ENCODE measurements at places on chromosomes 16 and 17.

- peak; percentile 67 for DNase-seq
Observed at GRCh38 chr16:10961231-10961630, 16.9 kb downstream of the CLEC16A start.

GRCh38 chr17:38345743-38346142 is 2.0 kb upstream of the GPR179 start:
- no peak for DNase-seq

DNA sequence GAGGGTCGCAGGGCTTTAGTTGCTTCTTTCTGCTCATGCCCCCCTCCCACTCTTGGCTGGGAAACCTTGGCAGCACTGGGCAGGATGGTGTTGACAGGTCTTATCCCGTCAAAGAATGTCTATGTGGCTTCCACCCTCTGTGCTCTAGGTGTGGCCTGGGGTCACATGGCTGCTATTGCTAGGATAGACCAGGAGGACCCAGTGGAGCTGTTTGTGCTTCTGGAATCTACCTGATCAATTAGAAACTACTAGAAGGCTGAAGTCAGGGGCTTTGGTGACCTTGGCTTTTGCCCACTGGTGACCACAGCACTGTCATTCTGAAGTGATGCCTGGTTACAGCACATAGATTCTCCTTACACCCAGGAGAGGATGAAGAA is 105.8 kb downstream of the CMIP start:
- DNase-seq, result no peak

DNA sequence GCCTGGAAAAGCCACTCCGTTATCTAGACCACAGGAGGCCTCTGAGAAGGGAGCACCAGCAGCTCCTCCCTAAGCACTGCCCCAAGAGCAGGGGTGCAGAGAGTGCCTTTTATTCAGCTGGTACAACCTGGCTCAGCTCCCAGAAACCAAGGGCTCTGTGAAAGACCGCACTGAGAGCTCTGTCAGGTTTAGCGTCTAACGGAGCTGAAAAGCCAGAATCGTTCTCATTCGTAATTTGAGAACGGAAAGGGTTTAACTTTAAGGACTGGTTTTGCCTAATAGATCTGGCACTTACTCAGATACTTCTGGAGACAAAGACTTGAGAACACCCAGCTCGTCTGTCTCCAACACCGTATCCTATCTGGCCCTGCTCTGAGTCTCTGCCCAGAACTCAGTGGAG is 13.5 kb downstream of the MPG start:
- DNase-seq, result no peak

GRCh38 chr16:84277244-84277823 is 17.3 kb upstream of the WFDC1 start:
- DNase-seq, result peak; percentile 61

DNA sequence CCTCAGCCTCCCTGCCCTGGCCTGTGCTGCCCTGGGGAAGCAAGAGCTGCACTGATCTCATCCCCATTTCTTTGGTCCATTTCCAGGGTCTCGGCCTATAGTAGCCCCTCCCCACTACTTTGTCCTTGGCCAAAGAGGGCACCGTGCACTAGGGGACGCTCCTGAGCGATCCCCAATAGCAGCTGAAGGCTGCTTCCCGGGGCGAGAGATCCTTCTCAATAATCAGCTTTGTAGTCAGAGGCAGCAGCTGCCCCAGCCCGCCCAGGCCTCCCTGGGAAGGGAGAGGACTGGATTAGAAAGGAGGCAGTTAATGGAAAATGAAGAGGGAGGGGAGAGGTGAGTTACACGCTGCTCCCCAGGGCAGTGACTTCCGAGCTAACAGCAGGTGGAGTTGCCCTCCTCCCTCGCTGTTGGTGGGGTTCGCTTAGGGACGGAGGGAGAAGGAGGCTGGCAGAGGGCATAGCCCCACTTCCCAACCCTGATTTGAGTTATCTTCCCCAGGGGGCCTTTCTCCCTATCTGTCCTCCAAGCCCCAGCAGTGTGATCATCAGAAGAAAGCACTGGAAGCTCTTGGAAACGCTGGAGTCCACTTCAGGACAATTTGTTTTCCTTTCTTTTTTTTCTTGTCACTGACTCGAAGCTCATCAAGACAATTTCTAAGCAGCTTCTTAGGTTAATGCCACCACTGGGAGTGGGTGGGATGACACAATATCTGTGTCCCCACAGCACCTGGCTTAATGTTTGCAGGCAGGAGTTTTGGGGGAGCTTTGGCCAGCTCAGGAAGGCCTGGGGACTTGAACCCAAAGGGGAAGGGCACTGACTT is 2.6 kb downstream of the MXRA7 start:
- no peak for DNase-seq

DNA sequence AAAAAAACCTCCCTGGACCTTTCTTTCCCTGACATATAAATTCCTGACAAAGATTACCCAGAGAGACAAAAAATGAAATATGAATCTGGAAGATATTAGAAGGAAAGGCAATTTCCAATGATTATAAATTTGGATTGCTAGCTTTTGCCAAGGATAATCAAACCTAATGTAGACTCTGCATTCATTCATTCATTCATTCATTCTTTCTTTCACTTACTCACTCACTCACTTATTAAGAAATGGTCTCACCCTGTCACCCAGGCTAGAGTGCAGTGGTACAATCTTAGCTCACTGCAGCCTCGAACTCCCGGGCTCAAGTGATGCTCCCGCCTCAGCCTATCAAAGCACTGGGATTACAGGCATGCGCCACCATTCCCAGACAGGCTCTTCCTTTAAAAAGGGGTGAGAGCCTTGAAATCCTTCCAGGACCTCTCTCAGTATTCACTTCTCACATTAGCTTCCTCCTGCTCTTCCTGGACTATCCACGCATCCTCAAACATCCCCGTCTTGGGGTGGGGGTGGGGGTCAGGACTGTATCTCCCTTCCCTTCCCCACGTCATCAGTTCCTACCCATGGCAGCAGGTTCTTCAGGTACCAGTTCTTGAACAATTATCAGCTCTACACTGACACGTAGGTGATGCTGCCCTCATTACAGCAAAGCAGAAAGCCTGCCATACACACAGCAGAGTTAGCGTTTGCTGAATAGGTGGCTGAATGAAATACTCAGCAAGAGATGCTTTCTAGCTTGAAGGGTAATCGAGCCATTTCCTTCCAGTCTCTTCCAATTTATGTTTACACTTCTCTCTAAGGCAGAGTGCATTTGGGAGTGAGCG is 19.8 kb downstream of the PRPSAP1 start:
- DNase-seq, result no peak

DNA sequence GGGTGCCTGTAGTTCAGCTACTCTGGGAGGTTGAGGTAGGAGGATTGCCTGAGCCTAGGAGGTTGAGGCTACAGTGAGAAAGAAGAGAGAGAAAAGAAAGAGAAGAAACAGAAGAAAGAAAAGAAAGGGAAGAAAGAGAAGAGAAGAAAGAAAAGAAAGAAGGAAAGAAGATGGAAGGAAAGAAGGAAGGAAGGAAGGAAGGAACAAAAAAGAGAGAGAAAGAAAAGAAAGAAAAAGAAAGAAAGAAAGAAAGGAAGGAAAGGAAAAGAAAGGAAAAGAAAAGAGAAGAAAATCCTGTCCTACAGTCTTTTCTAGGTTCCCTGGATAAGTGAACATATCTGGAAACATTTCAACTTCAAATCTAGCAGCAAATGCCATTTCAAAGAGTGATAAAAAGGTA is 29.6 kb upstream of the PHLPP2 start:
- no peak for DNase-seq

GRCh38 chr17:82021107-82021899 is 1.4 kb downstream of the CENPX start:
- DNase-seq, result peak; percentile 71

DNA sequence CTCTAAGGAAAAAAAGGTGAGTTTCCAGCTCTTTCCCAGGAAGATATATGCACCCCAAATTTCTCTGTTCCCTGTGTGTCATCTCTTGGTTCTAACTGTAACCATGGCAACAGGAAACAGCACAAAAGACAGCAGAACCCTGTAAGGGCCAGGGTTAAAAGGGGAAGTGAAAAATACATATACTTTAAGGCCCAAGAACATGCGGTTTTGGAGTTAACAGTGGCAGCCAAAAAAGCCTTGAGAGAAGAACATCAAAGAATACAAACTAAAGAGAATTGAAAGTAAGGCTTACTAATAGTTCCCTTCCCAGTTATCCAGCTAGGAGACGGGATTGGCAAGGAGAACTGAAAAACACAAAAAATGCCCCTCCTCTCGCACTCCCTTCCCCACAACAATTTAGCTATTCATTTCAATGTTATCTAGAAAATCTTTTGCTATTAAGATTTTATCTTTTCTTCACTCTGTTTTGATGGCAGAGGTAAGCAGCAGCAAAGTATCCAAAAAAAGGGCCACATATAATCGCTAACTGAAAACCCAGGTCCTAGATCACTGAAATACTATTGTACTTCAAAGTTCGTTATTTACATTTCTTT is 1.5 kb downstream of the SPOP start:
- no peak for DNase-seq

GRCh38 chr17:11240841-11241610 is at the start of gene SHISA6:
Gene SHISA6 (plus strand): TSS chr17:11241213.
- no peak for DNase-seq

GRCh38 chr17:82795615-82796014 is 43.8 kb downstream of the TBCD start:
- DNase-seq, result no peak

DNA sequence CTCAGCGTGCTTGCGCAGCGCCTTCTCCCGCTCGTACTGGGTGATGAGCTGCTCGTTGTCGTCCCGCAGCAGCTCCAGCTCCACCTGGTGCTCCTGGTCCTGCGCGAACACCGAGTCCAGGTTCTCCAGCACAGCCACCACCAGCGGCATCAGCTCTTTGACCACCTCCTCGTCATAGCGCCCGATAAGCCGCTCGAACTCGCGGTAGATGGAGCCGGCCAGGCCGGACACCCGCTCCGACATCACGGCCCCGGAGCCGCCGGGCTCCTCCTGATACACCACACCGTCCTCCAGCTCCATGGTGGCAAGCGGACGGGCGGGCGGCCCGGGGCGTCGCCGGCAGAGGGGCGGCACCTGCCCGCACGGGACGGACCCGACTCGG is 320 bp downstream of the SPAG9 start:
- no peak for DNase-seq

DNA sequence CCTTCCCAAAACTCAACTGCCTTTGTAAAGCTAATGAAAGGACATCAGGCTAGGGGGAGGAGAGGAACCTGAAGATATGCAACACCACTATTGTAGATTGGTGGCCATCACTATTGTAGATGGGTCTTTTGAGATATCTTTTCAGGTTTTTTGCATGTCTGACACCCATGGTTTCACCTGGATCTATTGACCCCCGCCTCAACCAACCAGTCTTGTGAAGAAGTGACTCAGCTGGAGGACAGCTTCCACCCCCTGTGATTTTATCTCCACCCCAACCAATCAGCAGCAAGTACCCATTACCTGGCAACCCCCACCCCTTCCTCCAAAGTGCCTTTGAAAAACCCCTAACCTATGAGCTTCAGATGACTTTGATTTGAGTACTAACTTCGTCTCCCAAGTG is 382.6 kb upstream of the GOT2 start:
- no peak for DNase-seq

DNA sequence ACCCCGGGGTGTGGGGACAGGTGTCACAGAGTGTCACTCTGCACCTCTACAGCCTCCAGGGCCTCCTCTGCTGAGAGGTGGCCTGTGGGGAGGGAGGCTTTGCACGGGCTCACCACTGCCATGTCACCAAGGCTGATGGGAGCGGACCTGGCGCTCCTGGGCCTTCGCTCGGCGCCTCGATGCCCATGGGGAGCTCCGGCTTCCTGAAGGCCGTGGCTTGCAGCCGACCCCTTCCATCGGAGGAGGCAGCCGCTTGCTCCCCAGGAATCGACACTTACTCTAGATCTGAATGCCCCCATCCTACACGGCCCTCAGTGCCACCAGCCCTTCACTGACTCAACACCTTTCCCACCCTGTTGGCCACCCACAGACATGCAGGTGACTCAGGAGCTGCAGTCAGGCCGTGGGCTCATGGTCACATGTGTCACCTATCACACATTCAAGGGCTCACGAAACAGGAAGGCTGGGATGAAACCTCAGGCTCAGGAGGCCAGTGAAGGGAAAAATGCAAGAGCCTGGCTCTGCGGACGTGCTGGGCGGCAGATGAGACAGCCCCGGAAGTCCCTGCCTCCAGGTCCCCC is 11.9 kb downstream of the LGALS3BP start:
- DNase-seq, result no peak

GRCh38 chr16:88596483-88596882 is 26.3 kb downstream of the ZC3H18 start:
- peak; percentile 8 for DNase-seq

DNA sequence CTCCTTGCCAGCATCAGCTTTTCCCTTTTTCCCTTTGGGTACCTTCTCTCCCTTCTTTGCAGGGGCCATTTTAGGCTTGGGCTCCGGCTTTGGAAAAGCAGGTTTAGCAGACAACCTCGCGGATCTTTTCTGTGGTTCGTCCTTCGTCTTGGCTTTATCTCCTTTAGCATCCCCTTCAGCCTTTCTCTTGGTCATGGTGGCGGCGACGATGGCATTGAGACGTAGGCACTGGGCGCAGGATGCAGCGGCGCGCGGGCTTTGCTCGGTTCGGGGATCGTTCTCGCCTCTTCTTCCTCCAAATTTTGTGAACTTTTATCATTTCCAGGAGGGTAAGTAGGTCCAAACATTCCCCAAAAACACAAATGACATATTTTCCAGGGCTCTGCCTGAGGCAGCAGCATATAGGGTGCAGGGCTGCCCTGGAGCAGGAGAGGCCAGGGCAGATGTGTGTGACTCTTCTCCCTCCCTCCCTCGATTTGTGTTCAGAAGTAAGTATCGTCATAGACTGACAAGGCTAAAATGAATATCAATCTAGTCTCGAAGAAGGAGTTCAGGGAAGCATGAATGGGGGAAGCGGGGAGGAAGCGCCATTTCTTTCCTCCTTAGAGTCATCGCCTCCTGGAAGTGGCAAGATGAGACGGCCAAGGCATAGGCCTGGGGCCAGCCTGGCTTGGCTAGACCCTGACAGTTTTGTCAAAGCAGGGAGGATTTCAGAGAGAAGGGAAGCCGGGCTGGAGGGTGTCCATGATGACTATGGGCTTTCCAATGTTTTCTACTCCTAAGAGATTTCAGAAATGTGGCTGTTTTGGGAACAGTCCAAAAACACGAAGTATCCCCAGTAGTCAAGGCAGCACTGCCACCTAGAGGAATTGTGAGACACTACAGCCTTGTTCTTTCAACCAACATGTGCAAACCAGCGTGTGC is 13.2 kb downstream of the CHCT1 start:
- peak; percentile 94 for DNase-seq

DNA sequence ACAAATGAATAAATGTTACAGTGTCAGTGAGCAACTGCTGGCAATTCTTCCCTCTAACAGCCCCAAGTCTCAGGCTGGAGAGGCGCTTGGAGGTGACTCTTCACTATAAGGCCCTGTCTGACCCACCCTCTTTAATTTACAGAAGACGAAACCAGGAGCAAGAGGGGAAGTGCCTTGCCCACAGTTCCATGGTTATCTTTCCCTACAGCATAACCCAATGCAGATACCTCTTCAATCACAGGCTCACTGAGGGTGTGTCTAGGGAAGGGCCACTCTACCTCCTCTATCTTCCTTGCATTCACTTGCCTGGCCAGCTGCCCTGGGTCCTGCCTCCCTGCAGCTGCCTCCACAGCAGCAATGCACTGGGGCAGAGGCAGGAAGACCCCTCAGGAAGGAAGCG is 9.6 kb upstream of the N4BP1 start:
- no peak for DNase-seq

- no peak for DNase-seq
Observed at GRCh38 chr16:6926762-6927161, 405.9 kb upstream of the RBFOX1 start.

All from fibroblast of skin of scalp (primary cell).